ENCODE measurements at places on chromosomes 5 and 9.

DNA sequence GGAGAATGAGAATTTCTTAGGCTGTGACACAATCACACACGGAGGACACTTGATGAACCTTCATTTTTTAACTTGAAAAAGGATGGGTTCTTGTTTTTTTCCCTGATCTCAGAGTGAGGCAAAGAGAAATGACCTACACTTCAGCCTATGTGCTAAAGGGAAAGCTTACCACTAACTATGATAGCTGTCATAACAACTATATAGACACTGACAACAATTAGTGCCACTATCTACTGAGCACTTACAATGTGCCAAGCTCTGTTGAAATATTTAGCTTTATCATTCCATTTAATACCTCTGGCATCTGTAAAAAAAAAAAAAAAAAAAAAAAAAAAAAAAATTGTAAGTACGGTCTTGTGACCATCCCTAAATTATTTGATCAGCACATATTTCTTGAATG, 135.9 kb upstream of the WWC1 start:
- DNase-seq: no peak

GRCh38 chr5:142095035-142095434, 13.5 kb upstream of the NDFIP1 start:
- DNase-seq: no peak

- DNase-seq: peak; percentile 77
These were observed 167.6 kb downstream of the YIPF5 start for GRCh38 chr5:144002876-144003275.

- DNase-seq: no peak
These were observed 27.7 kb downstream of the LHX6 start for GRCh38 chr9:122200960-122201595.

- DNase-seq: no peak
These were observed 182.2 kb upstream of the ISL1 start for GRCh38 chr5:51201024-51201423.

DNA sequence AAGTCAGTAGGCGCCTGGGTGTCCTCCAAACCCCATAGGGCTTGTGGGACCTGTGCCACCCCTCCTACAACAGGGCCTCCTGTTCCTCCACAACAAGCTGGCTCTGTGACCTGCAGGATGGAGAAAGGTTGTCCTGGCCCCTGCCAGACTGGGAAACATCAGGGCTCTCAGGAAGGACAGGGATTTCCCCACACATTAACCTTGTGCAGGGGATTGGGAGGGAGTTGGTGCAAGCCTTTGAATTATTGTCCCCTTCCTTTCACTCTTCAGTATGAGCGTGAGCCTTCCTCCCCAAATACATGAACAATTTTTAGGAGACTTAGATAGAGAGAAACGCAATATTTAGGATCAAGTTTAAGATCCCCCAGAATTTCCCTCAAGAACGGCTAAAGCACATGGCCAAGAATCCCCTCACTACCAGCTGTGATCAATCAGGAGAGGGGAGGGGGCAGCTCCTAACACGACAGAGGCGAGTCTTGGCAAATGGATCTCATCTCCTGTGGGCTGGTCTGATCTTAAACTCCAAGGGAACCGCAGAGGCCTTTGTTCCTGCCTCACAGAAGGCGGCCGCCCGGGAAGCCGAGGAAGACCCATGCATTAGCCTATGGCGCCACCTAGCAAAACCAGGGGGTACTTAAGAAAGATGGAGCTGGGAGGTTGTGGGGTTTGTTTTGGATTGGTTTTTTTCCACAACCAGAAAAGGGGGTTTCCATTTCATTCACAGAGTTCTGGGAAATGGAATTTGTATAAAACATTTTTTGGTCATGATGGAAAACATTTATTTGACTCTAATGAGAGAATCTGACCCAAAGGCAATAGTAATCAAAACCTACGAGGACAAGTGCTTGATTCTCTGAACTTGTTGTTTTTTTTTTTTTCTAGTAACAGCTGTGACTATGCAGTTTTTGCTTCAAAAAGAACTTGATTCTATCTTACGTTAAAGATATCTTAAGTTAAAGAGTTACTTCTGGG, 36.1 kb upstream of the OSMR start:
- peak; percentile 97 for DNase-seq

GRCh38 chr9:134123764-134124128, 12.1 kb upstream of the WDR5 start:
- no peak for DNase-seq

GRCh38 chr5:54049144-54049543, 261.2 kb downstream of the ARL15 start:
- DNase-seq: no peak

GRCh38 chr5:91160714-91161285, 222.3 kb downstream of the ARRDC3 start:
- DNase-seq: peak; percentile 29

DNA sequence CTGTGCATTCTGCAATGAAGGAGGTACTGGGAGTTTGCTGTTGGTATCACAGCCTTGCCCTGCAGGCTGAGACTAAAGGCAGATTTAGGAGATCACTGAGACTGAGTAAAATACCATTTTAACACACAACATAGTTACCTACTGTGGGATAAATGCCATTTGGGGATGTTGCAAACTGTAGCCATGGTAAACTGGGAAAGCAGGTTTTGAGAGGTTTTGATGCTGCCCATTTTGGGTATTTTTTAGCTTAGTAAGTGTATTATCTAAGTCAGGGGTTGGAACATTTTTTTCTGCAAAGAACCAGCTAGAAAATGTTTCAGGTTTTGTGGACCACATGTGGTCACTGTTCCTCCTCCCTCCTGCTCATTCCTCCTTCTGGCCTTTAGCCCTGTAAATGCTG, 108.9 kb downstream of the EHMT1 start:
- no peak for DNase-seq

- DNase-seq: no peak
These were observed 11.4 kb downstream of the JADE2 start for GRCh38 chr5:134536876-134537275.

DNA sequence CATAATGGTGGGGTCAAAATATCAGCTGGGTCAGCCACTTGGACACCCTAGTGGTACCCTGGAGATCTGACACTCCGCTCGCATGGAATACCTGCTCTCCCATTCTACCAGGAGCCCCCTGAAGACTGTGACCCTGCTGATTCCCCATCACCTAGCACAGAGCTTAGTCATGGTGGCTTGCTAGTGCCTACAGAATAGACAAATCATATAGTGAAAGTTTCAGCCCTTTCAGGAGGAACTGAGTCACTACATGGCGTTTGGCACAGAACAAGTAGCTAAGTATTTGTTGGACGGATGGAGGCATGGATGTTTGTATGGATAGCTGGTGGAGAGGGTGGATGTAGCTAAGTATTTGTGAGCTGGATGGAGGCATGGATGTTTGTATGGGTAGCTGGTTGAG, 65.3 kb downstream of the LMX1B start:
- DNase-seq: no peak

DNA sequence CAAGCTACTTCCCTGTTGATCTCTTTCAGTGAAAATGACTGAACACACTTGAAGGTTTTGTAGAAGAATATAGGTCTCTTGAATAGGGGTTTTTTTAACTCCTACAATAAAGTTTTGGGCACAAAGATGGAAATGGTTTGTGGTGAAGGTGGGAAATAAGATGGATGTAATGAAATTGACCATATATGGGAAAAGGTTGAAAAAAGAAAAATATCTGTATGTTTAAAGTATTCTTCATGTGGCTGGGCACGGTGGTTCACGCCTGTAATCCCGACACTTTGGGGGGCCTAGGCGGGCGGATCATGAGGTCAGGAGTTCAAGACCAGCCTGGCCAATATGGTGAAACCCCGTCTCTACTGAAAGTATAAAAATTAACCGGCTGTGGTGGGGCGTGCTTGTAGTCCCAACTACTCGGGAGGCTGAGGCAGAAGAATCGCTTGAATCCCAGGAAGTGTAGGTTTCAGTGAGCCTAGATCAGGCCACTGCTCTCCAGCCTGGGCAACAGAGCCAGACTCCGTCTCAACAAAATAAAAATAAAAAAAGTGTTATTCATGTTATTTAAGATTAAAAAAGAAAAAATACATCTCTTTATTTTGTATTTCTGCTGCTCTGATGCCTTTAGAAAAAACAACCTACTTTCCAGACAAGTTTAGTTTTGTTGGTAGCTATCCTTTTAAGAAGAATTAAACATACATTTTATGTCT, 2.2 kb downstream of the RBM27 start:
- DNase-seq: no peak

DNA sequence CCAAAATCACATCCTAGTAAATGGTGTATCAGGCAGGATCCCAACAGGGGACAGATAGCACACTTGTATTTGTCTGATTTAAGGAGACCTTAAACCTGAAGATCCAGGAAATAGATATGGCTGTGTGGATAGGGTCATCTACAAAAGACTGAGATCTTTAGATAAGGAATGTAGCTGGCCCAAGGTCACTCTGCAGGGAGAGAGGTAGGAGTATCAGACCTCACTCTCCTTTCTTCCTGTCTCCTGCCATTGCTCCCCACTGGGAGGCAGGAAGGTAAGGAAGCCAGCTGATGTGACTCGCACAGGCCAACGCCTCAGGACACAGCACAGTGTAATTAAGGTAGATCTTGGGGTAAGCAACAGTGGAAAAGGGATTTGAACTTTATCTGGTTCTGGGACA, 85.8 kb downstream of the PLPPR1 start:
- DNase-seq: no peak
